CD4-positive, alpha-beta T cell treated with Interleukin-10 for 1 hour (primary cell): ENCODE measurements at places on chromosomes 6 and 20.
A peak's percentile ranks its signal among the peaks of the same experiment; 100 is the strongest.

GRCh38 chr20:62062661-62063314 lies 2.9 kb downstream of the TAF4 start:
- no peak for DNase-seq

DNA sequence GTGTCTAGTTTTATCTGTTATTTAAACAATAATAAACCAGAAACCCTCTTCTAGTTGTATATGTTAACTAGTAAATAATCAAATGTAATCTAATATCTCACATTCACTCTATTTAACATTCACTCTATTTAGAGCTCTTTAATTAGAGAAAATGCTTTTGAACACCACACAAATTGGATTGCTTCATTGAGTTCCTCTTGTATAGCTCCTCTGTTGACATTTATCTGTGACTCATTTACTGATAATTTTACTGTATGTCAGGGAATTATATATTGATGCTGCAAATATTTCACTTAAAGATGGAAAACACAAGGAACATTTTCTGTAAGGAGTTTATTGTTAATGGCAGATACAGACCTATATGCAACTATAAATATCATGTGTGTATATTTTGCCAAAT lies 594.6 kb downstream of the COL12A1 start:
- DNase-seq = no peak

DNA sequence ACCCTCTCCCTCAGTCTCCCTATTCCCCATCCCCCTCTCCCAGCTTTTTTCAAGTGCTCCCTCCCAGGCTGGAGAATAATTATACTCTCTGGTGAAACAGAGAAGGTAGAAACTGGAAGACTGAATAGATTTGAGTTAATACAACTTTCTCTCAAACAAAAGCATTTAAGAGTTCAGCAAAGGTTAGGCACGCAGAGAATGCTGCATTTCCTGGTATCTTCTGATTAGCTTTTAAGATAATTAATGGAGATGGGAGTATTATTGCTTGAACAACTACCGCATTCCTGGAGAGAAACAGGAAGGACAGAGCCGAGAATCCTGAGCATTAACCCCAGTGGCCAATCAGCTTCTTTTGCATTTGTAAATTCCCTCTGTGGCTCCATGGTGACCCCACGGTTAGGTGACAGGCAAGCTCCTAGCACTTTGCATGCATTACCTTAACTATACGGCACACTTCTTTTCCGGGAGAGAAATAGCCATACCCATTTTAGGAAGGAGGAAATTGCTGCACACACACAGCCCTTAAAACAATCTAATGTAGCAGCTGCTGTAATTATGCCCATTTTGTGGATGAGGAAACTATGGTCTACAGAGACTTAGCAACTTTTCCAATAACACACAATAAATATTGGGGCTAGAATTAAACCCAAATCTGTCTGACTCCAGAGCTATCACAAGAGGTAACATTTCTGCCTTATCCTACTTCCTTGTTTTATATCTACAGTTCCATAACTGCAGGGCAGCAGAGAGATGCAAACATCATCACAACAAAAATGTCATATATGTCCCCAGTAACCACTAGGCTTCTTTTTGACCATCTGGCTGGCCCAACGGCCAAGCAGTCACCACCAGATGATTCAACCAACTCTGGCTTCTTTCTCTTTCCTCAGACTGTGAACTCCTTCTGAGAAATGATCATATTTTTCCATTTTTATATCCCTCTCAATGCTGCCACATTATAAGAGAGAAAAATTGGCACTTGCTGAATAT lies 169.9 kb downstream of the CD24 start:
- DNase-seq = no peak

DNA sequence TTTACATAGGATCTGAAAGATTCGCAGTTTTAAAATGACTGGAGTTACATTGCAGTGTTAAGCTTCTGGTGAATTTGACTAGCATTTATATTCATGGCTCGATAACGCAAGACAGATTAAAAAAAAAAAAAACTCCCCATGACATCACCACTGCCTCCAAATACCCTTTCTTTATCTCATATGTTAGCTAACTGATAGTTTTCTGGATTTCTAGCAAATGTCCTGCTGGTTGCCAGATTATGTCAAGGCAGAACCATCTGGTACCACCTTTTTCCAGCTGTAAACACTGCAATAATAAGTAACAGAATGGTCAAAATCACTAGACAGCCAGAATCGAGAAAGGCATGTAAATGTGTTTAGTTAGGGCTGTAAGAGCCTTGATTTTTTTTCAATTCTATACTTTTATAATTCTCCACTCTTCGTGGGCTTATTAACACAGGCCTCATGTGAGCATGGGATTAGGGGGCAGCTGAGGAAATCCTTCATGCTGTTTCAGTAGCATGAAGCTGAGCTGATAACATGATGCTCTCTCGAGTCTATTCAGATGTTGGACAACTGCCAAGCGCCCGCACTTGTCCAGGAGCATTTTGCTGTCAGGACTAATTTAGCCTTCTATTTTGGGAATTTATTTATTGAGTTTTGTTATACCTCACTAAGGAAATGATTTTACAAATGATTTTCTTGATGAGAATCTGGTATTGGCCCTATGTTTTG lies 166.0 kb upstream of the SCGN start:
- DNase-seq = no peak

- no peak for DNase-seq
These were observed 6.8 kb downstream of the TCF21 start for GRCh38 chr6:133895573-133896343.

GRCh38 chr6:3076320-3076719 lies 8.0 kb downstream of the RIPK1 start:
- DNase-seq = no peak

DNA sequence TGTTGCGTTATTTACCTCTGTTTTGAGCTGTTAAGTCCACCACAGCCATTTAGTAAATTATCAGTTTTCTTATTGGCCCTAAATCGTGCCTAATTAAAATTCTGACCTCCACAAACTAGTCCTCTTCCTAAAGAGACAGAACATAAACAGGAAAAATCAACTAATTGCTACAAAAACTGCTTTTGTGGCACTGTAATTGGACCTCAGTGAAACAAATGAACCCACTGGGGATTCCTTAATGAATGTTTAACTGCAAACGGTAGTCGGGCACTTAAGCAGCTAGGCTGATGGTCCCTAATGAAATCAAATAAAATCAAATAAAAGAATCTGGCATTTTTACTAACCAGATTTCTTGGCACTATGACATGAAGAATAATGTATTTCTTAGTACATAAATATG lies 513.4 kb upstream of the SLC35B3 start:
- DNase-seq = no peak

DNA sequence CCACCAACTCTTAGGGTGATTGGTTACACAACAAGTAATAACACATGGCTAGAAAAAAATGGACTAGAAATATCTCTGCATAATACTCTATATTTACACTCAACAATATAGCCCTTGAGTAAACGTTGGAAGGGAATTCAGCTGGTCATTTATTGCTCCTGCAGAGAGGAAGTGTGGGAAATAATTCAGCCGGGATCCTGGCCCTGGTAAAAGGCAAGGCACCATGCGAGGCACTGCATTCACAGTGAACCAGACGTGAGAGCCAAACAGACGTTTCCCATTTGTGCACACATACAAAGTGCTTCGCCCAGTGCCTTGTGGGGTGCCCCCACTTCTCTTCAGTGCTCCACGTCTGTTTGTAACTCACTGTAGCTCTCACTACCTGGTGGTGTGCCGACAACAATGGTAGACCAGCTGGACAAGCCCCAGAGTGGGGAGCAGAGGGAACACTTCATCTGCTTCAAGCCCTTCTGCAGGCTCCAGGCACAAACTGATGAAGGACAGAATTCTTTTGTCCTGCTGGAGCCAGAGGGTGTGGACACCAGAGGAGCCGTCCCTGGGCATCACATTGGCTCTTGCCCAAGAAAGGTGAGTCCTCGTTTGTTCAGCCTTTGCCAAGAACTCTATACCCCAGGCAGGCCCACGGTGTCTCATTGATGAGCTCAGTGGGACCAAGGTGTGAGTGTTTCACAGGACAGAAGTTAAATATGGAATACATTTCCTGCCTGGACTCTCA lies 18.8 kb downstream of the SYNDIG1 start:
- no peak for DNase-seq

DNA sequence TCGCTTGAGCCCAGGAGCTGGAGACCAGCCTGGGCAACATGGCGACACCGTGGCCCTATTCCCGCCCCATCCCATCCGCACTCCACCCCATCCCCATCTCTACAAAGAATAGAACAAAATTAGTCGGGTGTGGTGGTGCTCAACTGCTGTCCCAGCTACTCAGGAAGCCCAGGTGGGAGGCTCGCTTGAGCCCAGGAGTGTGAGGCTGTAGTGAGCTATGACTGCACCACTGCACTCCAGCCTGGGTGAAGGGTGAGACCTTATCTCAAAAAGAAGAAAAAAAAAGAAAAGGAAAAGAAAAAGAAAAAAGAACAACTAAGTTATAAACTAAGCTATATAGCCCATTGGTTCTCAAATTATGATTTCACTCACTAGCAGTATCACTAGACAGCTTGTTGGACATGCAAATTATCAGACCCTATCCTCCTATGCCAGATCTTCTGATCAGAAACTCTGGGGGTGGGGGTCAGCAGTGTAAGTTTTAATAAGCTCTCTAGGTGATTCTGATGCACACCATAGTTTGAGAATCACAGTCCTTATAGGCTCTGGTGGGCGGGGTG lies 491 bp upstream of the ITCH start:
- DNase-seq = no peak

DNA sequence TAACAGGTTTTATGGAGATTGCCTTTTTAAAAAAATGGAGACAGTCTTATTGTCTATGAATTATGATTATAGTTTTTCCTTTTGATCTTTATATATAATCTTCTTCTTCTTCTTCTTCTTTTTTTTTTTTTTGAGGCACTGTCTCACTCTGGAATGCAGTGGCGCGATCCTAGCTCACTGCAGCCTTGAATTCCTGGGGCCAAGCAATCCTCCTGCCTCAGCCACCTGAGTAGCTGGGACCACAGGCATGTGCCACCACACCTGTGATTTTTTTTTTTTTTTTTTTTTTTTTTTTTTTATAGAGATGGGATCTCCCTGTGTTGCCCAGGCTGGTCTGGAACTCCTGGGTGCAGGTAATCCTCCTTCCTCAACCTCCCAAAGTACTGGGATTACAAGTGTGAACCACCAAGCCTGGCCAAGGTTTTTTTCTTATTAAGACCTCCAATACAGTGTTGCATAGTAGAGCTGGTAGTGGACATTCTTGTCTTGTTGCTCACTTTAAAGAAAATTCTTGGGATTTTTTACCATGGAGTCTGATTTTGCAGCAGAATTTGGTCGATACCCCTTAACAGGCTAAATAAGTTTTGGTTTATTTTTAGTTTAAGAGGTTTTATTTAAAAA lies 46.5 kb downstream of the STK4 start:
- DNase-seq = no peak

DNA sequence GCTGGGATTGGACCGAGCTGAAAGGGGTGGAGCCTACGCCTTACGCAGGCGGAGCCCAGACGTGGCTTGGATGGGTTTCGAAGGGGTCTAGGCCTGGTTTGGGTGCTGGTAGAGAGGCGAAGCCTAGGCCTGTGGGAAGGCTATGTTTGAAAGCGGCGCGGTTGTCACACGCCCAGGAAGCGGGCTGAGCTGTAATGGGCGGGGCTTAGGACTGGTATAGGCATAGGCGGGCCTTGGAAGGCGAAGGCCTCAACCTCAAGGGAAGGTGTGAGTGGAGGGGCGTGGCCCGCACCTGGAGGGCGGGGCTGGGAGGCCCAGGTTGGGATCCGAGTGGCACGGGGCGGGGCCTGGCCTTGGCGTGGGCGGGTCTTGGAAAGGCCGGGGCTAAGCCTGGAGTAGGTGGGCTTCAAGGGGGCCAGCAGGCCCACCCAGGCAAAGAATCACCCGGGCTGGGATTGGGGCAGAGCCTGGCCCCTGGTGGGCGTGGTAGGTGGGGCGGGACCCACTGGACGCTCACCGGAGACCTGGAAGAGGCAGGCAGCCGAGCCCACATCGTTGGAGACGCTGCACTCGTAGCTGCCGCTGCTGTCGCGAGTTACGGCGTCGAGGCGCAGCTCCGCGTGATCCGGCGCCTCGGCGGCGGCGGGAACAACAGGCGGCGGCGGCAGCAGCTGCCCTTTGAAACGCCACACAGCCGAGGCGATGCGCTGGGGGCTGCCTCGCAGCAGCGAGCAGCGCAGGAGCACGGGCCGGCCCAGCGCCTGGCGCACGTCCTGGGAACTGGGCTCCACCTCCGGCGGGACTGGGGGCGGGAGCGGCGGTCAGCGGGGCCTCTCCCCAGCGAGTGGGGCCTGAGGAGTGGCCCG lies 49.0 kb downstream of the MDGA1 start:
- peak; percentile 46 for DNase-seq

GRCh38 chr6:123529843-123530242 lies 106.9 kb downstream of the TRDN start:
- no peak for DNase-seq

DNA sequence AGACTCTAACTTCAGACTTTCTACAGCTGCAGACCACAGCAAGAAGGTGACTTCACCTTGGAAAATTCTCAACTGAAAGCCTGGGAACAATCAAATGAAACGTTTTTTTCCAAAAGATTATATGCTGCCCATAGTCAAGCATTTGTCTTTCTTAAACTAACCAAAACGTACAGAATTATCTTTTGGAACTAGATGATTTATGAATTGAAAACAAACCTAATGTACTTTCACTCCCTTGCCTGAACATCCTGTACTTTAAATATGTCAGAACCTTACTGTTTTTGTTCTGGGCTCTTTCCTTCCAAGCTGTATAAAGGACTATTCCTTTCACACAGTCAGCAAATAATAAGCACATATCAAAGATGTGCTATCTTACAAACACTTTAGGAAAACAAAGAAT lies 62.4 kb upstream of the TNFAIP3 start:
- DNase-seq = no peak

DNA sequence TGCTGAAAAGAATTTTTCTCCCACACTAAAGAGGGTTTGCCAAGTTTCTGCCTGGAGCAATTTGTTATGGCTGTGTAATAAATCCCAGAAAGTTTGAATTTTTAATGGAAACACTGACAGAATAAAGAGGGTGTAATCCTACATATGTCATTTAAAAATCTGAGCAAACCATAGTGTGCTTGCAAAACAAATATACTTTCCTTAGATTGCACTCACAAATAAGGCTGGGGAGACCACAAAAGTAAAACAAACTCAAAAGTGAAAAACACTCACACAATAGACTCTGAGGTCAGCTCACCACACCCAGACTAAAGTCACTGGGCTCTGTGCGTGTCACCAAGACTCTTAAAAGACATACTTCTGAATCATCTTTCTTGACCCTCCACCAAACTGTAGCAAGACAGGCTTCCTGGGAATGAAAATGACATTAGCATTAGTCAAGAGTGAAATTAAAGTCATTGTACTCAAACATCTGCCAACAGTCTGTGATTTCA lies 4.8 kb upstream of the ATXN1 start:
- peak; percentile 41 for DNase-seq

GRCh38 chr6:159233365-159234101 lies 64.3 kb downstream of the FNDC1 start:
- no peak for DNase-seq

- DNase-seq = no peak
These were observed 252.3 kb upstream of the TBX18 start for GRCh38 chr6:85016726-85017125.

DNA sequence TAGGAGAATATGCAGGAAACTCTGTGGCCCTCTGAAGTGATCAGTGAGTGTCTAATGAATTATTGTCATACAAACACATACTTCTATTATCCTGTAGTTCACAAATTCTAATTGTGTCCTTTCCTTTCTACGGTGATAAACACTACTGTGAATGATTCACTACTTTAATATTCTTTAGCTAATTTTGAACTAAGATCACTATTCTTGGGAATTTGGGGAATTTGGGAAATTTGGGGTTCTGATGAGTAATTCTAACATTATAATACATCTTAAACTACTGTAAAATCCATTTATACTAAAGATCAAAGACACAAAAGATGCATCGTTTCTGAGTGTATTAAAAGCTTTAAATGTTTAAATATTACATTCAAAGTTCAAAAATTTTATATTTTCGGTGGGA lies 1287.2 kb upstream of the CITED2 start:
- no peak for DNase-seq
